Upper lobe of right lung (tissue), 1 donor: ENCODE measurements at places on chromosomes 1 and 21. TPM values are rescaled to one million over a fixed set of nuclear protein-coding genes. Genes with fewer than 3 reads are reported as not detected.
A peak's percentile ranks its signal among the peaks of the same experiment; 100 is the strongest.

Gene OR14C36
- not detected for total RNA-seq

Gene ESRRG
- total RNA-seq = 0.29 TPM

Gene DAB1
- total RNA-seq = 0.29 TPM

Gene RXRG
- total RNA-seq = 9.1 TPM

Gene FNDC10
- 7.4 TPM for total RNA-seq

Gene XKR8
- total RNA-seq = 8.7 TPM

Gene GPR161
- 14.5 TPM for total RNA-seq

Gene MFAP2
- 14.8 TPM for total RNA-seq

Gene LHX8
- not detected for total RNA-seq

Gene GPA33
- total RNA-seq = 0.90 TPM

DNA sequence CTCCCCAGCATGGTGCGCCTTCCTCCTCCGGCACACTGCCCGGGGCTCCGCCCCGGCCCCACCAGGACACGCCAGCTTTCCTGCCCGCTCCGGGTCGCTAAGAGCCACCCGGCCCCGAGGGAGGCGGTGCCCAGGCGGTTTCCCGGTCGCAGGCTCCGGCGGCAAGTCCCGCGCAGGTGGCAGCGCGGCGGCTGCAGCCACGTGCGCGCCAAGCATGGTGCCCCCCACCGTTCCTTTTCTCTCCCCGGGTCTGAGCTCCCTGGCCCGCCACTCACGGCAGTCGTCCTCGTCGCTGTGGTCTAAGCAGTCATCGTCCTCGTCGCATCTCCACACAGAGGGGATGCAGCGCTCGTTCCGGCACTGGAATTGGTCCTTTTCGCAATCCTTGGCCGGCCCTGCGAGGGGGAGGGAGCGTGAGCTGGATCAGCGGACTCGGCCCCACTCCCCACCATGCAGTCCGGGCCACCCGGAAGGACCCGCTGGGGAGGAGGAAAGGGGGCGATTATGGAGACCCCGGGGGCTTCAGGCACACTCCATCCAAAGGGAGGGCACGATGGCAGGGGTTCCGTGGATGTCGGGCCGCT, 1.2 kb downstream of the LRP8 start:
- H3K36me3 ChIP-seq = no peaks in the 10 kb centered on the region
- H3K27ac ChIP-seq = no peak overlapping the region
- peaks cover 23% of the 10 kb centered on the region for H3K4me1 ChIP-seq
- peak overlapping the region; percentile 76 for H3K4me3 ChIP-seq
- no peaks in the 10 kb centered on the region for H3K27me3 ChIP-seq

DNA sequence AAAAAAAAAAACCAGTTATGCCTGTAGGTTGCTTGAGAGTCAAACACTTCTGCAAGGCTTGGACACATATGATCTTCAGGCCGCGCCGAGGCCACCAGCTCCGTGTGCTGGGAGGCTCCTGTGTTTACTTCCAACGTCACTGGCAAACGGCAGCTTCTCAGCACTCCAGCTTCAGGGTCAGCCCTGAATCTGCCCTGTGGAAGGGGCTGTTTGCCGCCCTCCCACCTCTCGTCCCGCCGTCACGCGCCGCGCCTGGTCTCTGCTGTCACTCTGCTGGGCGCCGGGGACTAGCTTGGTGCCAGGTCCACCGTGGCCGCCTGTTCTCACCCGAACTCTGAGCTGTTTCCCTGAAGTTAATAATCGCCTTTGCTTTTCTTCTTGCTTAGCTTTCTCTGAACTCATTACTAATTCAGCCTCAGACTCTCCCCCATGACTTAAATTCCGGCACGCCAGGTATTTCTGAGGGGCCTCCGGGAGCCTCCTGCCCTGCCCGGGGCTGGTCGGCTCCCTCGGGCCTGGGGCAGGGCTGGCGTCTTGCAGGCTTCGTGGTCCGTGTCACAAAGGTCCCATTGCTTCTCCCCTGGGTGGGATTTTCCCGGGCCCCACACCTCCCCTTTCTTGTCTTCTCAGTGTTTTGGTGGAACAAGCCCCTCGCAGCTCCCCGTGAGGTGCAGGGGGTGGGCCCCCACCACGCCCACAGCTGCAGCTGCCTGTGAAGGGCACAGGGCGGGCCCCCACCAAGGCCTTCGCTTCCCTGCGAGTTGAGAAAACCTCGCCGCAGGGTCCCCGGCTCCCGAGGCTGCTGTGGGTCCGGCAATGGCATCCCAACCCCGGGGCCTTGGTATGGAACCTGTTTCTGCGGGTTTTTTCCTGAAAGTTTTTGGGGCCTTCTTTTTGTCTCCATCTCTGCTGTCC, 14.6 kb upstream of the C1orf159 start:
- no peak for DNase-seq
- H3K27ac ChIP-seq = no peak overlapping the region
- H3K27me3 ChIP-seq = no peaks in the 10 kb centered on the region
- H3K4me3 ChIP-seq = no peak overlapping the region
- H3K4me1 ChIP-seq = no peaks in the 10 kb centered on the region
- H3K36me3 ChIP-seq = no peaks in the 10 kb centered on the region

GRCh38 chr1:18814425-18814824, 45.0 kb downstream of the TAS1R2 start:
- no peak overlapping the region for H3K27ac ChIP-seq
- H3K36me3 ChIP-seq = no peaks in the 10 kb centered on the region
- DNase-seq = no peak
- H3K4me1 ChIP-seq = no peaks in the 10 kb centered on the region
- H3K4me3 ChIP-seq = no peak overlapping the region

DNA sequence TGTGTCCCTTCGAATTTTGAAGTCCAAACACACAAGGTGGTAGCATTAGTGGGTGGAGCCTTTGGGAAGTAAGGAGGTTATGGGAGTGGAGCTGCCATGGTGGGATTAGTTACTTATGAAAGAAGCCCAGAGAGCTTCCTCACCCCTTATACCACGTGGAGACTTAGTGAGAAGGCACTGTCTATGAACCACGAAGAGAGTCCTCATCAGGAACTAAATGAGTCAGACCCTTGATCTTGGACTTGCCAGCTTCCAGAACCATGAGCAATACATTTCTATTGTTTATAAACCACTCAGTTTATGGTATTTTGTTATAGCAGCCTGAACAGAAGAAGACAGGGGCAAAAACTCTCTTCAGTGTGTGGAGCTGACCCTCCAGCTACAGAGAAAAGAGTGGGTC, 259.3 kb upstream of the AJAP1 start:
- H3K4me3 ChIP-seq = no peak overlapping the region
- H3K27ac ChIP-seq = no peak overlapping the region
- H3K36me3 ChIP-seq = no peaks in the 10 kb centered on the region
- H3K4me1 ChIP-seq = no peaks in the 10 kb centered on the region

- H3K27me3 ChIP-seq = no peaks in the 10 kb centered on the region
- H3K4me1 ChIP-seq = peaks cover 4% of the 10 kb centered on the region
- DNase-seq = peak; percentile 88
Observed at GRCh38 chr1:228830185-228830953, 95.1 kb downstream of the RHOU start.

GRCh38 chr1:17610713-17611112, 71.2 kb downstream of the ARHGEF10L start:
- H3K27ac ChIP-seq = no peak overlapping the region
- H3K36me3 ChIP-seq = peaks cover 6% of the 10 kb centered on the region

GRCh38 chr1:157411064-157411463, 141.3 kb downstream of the FCRL5 start:
- H3K4me1 ChIP-seq = no peaks in the 10 kb centered on the region
- H3K27ac ChIP-seq = no peak overlapping the region
- no peak for DNase-seq
- no peak overlapping the region for H3K4me3 ChIP-seq
- H3K36me3 ChIP-seq = no peaks in the 10 kb centered on the region
